CD4-positive, alpha-beta T cell (primary cell): ENCODE measurements at places on chromosomes 4 and X. TPM values are rescaled to one million over a fixed set of nuclear protein-coding genes. Genes with fewer than 3 reads are reported as not detected.

Gene FRAS1
- total RNA-seq = not detected

Gene RPL39
- total RNA-seq = 3,712 TPM

Gene NIPAL1
- 0.85 TPM for total RNA-seq

Gene CPE
- total RNA-seq = not detected

- H3K27me3 ChIP-seq = no peaks in the 10 kb centered on the region
- H3K4me3 ChIP-seq = no peak overlapping the region
- no peaks in the 10 kb centered on the region for H3K36me3 ChIP-seq
- DNase-seq = no peak
- no peaks in the 10 kb centered on the region for H3K4me1 ChIP-seq
- no peak overlapping the region for H3K27ac ChIP-seq
Measured at GRCh38 chr4:92163348-92163747, 140.4 kb upstream of the GRID2 start.

DNA sequence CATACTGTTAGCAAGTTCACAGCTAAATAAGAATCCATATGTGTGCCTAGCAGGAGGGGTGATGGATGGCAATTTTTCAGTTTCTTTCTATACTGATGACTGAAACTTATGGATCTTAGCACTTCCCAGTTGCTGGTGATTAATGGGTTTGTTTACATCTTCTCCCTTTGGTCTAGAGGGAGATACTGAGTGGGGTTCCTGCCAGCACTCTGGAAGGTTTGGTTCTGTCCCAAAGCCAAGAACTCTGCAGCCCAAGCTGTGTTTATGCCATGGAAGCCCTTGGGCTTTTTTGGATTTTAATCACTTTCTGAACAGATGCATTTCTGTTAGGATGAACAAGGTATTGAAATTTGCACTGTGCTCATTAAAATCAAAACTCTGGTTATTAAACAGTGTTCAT, 43.5 kb downstream of the DDIT4L start:
- H3K4me3 ChIP-seq = no peak overlapping the region
- DNase-seq = no peak
- no peaks in the 10 kb centered on the region for H3K27me3 ChIP-seq
- H3K27ac ChIP-seq = no peak overlapping the region
- no peaks in the 10 kb centered on the region for H3K4me1 ChIP-seq

GRCh38 chr4:75715105-75715799, 9.1 kb upstream of the USO1 start:
- no peak overlapping the region for H3K4me3 ChIP-seq
- no peak overlapping the region for H3K27ac ChIP-seq
- no peak for DNase-seq
- no peaks in the 10 kb centered on the region for H3K4me1 ChIP-seq

DNA sequence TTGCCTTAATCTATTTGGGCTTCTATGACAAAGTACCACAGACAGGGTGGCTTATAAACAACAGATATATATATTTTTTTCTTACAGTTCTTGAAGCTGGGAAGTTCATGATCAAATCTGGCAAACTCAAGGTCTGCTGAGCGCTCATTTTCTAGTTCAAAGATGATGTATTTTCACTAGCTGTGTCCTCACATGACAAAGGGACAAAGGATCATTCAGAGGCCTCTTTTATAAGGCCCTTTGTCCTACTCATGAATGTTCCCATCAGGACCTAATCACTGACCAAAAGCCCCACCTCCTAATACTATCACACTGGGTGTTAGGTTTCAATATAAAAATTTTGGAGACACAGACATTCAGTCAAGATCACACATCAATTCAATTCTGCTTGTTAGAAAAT, 2025.2 kb downstream of the PCDH7 start:
- H3K4me1 ChIP-seq = no peaks in the 10 kb centered on the region
- H3K4me3 ChIP-seq = no peak overlapping the region
- H3K27me3 ChIP-seq = no peaks in the 10 kb centered on the region
- H3K27ac ChIP-seq = no peak overlapping the region

GRCh38 chr4:9947168-9948062, 73.9 kb downstream of the SLC2A9 start:
- no peaks in the 10 kb centered on the region for H3K36me3 ChIP-seq
- DNase-seq = no peak
- H3K27ac ChIP-seq = no peak overlapping the region

- H3K27ac ChIP-seq = no peak overlapping the region
- no peak overlapping the region for H3K4me3 ChIP-seq
- no peaks in the 10 kb centered on the region for H3K4me1 ChIP-seq
Measured at GRCh38 chr4:158796370-158797140, 27.7 kb downstream of the FNIP2 start.

DNA sequence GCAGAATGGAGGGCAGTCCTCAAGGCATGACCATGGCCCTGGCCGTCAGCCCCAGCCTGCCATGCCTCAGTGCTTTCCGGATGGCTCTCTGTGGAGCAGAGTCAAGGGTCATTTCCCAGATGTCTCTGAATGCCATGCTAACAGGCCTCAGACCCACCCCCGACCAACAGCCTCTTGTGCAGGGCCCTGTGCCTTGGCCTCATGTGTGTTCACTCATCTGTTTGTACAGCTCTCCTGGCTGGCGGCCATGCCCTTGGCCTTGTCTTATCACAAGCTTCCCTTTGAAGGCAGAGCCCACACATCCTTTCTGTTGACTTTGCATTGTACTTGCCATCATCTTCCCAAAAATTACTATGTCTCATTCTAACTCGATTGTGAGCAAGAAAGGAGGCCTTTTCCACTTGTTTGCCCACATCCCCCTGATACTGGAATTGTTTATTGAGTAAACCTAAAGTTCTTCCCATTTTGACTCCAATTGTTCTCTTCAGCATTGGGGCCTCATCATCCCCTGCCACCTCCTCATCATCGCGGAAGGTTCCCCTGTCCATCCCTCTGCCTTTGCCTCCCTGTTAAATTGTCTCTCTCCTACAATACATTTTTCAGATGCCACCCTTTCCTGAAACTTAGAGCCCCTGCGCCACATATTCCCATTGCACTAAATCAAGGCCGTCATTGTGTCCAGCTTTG, 6.3 kb downstream of the CA5B start:
- no peak overlapping the region for H3K27ac ChIP-seq
- H3K4me3 ChIP-seq = no peak overlapping the region
- peaks cover 48% of the 10 kb centered on the region for H3K4me1 ChIP-seq
- H3K36me3 ChIP-seq = peaks cover 16% of the 10 kb centered on the region
- no peak for DNase-seq

GRCh38 chr4:7518871-7519637, 84.3 kb upstream of the PSAPL1 start:
- peaks cover 10% of the 10 kb centered on the region for H3K4me1 ChIP-seq
- H3K36me3 ChIP-seq = no peaks in the 10 kb centered on the region
- peaks cover 6% of the 10 kb centered on the region for H3K27me3 ChIP-seq
- no peak overlapping the region for H3K27ac ChIP-seq
- no peak for DNase-seq

DNA sequence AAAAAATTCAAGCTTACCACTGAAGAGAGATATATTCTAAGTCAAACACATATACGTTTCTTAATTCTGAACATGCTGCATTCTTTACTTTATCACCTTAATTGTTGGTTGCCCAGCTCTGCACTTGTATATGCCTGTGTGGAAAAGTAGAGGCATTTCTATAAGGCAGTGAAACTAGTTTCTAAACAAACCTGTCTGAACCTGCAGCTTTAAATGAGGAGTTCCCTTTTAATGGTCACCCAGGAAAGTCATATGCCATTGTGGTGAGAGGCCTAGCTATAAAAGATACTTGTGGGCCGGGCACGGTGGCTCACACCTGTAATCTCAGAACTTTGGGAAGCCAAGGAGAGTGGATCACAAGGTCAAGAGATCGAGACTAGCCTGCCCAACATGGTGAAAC, 147.4 kb upstream of the RXFP1 start:
- no peak overlapping the region for H3K4me3 ChIP-seq
- no peaks in the 10 kb centered on the region for H3K27me3 ChIP-seq
- H3K36me3 ChIP-seq = no peaks in the 10 kb centered on the region
- no peak for DNase-seq
- H3K4me1 ChIP-seq = no peaks in the 10 kb centered on the region

GRCh38 chrX:18883961-18884765, 99.8 kb downstream of the PHKA2 start:
- H3K36me3 ChIP-seq = no peaks in the 10 kb centered on the region
- peaks cover 35% of the 10 kb centered on the region for H3K4me1 ChIP-seq
- DNase-seq = no peak
- no peak overlapping the region for H3K4me3 ChIP-seq
- H3K27ac ChIP-seq = no peak overlapping the region
- H3K27me3 ChIP-seq = no peaks in the 10 kb centered on the region

DNA sequence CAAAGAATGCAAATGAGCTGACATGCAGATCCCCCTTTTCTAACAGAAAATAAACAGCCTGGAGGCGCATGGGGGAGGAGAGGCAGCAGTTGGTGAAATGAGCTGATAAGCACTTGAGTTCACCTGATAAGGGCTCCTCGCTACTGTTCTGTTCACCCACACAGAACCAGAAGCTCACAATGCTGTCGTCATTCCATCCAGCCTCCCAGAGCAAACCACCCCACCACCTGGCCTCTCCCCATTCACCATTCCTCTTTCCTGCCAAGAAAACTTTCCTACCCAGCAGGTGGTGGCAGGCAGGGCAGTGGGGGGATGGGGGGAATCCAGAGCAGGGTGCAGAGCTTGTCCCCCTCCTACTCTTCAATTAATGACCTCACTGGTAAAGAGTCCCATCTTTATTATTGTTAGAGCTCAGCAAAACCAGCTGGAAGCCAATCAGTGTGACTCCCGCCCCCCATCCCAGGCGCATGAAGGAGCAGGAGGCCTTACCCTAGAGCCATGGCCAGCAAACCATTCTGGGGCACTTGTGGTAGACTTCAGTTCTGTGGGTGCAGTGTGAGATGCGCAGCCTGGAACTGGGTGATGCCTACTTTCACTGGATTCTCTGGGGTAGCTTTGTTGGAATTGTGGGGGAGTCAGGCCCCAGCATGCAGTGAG, 350.3 kb downstream of the ZIC3 start:
- no peaks in the 10 kb centered on the region for H3K4me1 ChIP-seq
- H3K36me3 ChIP-seq = no peaks in the 10 kb centered on the region
- no peak overlapping the region for H3K27ac ChIP-seq
- no peak for DNase-seq
- no peaks in the 10 kb centered on the region for H3K27me3 ChIP-seq

DNA sequence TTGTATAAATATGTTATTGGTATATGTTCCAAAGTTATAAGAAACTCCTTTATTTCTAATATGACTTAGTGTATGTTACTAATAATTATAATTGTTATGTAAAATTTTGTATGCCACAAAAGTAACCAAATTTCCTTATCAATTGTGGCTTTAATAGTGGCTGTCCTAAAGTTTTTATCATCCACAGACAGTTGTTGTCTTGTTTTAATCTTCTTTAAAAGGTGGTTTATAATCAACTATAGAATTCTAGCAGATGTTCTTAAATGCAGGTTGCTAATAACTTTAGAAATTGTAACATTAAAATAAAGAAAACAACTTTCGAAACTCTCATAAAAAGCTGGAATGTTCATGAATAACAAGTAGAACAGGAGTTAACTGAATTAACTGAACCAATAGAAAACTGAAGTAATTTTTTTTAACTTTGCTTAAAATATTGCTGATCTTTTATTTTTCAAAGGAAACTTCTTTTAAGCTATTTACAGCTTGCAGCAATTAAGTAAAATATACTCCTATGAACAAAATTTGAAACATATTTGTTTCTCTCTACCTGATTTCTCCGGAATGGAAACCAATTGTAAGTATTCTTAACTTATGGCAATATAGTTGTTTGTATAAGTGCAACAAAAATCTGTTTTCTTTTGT, 24.3 kb downstream of the HSD17B11 start:
- no peak for DNase-seq
- peaks cover 72% of the 10 kb centered on the region for H3K36me3 ChIP-seq
- H3K4me1 ChIP-seq = no peaks in the 10 kb centered on the region
- H3K27ac ChIP-seq = no peak overlapping the region
